ENCODE measurements at places on chromosomes 6 and 20. TPM values are rescaled to one million over a fixed set of nuclear protein-coding genes. Genes with fewer than 3 reads are reported as not detected.

The FAM135A gene
- 4.8 TPM for total RNA-seq

GRCh38 chr20:10079964-10080363 lies 45.2 kb downstream of the ANKEF1 start:
- no peak for DNase-seq

DNA sequence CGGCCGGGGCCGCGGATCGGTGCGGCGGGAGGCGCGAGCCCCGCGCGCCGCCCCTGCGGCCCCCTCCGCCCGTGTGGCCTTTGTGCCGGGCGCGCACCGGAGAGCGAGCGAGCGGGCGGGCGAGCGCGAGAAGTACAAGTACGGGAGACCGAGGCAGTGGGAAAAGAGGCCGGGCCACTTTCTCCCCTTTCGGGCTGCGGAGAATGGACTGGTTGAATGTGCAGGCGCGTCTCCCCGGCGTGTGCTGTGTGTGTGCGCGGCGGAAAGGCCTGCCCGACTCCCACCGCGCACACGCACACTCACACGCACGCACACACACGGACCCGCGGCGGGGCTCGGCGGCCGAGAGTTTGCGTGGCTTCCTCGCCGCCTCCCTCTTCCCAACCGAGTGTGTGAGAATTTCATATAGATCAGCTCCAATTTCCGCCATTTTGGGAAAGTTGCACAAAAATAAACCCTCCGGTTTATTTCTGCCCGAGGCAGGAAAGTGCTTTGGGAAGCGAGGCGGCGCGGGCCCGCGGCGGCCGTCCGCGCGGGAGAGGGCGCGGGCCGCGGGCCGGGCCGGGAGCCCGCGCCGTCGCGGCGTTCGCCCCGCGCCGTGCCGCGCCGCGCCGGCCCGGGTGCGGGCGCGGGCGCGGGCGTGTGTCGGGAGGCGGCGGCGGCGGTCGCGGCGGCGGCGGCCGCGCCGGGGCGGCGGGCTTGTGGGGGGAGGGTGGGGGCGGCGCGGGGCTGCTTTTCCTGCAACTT lies 1.1 kb downstream of the L3MBTL3 start:
- DNase-seq = peak; percentile 69

DNA sequence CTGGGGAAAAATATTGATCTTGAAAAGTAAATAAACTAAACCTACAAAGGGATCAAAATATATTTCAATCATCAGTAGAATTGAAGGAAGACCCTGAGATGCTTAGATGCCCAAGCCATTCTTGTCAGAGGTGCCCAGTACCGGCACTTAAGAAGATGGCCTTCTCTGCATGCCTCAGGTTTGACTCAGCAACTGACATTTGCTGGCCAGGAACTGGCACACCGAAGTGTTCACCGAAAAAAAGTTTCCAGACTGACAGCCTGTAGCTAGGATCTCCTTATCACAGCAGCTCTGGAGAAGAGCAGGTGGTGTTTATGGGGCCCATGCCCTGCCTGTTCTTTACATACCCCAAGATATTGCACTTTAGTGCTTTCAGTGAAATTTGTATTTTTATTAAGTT lies 203.2 kb downstream of the MOXD1 start:
- no peak for DNase-seq

DNA sequence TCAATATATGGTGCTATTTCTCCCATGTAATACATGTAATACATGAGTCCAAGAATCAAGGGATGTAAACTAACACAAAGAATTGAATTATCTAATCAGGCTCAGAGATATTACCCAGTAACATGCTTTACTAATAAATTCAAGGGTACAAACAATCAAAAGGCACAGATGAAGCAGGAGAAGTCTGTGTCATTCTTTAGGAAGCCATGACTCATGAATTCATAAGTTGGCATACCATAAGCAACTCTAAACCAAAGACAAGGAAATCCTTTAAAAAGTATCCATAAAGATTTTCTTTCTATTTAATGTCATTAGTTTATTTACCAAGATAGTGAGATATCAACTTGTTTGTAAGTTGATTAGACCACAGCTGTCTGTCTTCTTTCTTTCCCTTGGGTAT lies 446.0 kb upstream of the IMPG1 start:
- DNase-seq = no peak

DNA sequence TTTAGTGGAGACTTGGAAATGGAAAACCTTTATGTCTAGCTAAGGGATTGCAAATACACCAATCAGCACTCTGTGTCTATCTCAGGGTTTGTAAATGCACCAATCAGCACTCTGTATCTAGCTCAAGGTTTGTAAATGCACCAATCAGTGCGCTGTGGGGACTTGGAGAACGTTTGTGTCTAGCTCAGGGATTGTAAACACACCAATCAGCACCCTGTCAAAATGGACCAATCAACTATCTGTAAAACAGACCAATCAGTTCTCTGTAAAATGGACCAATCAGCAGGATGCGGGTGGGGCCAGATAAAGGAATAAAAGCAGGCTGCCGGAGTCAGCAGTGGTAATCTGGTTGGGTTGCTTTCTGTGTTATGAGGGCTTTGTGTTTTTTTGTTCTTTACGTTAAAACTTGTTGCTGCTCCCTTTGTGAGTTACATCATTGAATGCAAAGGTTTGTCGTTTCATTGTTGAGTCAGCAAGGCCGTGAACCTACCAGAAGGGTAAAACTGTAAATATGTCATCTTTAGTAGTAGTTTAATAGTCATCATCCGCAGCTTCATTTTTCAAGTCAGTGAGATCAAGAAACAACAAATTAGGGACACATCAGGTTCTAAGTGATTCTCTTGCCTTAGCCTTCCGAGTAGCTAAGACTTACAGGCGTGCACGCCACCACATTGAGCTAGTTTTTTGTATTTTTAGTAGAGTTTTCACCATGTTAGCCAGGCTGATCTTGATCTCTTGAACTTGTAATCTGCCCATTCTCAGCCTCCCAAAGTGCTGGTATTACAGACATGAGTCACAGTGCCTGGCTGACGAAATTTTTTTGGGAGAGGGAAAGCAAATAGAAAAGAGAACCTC lies 22.7 kb upstream of the NUP153 start:
- DNase-seq = no peak

- no peak for DNase-seq
Observed at GRCh38 chr6:105817370-105817769, 268.8 kb upstream of the PRDM1 start.

DNA sequence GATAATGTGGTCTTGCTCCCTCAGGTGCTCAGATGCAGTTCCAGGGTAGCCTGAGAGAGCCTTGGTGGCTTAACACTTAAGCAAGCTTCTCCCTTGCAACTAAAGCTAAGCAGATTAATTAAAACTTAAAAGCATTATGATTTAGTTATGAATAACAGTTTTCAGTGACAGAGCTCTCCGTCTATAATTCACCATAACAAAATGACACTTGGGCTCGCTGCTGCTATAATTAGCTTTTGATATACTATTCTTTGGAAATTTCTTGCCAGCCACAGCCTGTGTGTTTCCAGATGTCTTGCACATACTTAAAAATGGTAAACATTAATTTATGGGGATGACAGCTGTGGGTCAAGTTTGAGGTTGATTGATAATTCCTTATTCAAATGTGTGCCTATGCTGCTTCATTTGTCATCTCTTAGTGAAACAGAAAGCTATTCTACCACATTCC lies 380.5 kb downstream of the TFAP2B start:
- no peak for DNase-seq

All from natural killer cell (primary cell).